ENCODE measurements at places on chromosomes 7 and 10.

- DNase-seq, result peak; percentile 25
Observed at GRCh38 chr10:26557641-26558014, 119.5 kb downstream of the APBB1IP start.

GRCh38 chr10:88082806-88083596 is 219.6 kb downstream of the PTEN start:
- DNase-seq, result no peak

DNA sequence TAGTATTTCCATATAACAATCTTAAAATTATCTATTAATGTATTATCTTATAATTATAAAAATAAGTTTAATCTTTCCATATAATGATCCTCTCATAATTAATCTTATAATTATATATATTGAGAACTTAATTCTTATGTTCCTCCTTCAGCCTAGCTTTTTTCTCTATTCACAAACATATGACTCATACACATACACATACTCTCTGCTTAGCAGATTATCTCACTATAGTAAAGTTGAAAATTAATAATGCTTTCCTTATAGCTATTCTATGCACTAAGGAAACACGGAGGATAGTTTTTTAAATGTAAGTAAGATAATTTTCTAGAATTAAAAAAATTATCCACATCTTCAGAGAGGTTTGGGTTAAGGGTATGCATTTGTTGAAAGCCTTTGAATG is 47.7 kb upstream of the ITGB8 start:
- no peak for DNase-seq

- no peak for DNase-seq
Observed at GRCh38 chr7:5367661-5368060, 56.0 kb downstream of the TNRC18 start.

DNA sequence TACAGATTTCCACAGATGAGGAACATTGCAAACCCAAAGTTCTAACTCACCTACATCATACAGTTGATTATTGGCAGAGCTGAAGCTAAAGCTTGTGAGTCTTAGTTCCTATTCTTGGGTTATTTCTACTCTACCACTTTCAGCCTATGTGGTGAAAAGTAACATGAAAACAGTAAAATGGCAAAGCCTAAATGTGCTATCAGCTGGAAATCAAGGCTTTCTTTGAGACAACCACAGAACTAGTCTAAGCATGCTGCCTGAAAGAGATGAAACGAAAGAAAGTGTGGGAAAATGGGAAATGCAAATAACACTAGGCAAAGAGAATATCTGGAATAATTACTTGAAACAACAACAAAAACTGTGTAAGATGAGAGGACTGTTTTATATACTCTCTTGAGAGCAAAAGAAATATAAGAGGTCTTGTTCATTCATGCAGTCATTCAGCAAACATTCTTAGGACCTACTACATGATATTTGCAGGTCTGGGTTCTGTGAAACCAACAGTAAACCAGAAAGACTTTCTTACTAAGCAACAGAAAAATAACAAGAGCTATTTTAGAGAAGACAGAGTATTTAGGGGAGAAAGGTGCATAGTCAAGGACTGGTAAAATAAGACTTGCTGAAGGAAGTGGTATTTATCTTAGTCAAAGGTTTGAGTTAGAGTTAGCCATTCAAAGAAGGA is 437.1 kb downstream of the HTR7 start:
- DNase-seq, result no peak

GRCh38 chr10:20396701-20397100 is 500.4 kb downstream of the NEBL start:
- no peak for DNase-seq

DNA sequence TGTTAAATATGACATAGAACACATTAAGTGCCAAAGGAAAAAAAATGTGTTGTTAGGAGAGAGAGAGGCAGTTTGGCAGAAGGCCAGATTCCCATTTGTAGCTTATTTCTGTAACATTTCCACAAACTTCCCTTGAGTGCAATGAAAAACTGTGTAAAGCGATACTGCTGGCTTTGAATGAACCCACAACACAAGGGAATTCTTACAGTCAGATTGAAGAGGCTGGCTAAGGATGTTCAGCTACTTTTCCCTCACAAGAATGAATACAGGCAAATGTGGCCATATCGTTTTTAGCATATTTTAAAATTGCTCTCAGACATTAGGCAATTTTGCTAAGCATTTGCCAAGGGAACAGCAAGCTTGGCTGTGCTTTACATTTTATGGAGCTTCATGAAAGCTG is 614.1 kb upstream of the FZD8 start:
- DNase-seq, result peak; percentile 61

GRCh38 chr7:157499835-157500153 is 163.0 kb downstream of the DNAJB6 start:
- no peak for DNase-seq

DNA sequence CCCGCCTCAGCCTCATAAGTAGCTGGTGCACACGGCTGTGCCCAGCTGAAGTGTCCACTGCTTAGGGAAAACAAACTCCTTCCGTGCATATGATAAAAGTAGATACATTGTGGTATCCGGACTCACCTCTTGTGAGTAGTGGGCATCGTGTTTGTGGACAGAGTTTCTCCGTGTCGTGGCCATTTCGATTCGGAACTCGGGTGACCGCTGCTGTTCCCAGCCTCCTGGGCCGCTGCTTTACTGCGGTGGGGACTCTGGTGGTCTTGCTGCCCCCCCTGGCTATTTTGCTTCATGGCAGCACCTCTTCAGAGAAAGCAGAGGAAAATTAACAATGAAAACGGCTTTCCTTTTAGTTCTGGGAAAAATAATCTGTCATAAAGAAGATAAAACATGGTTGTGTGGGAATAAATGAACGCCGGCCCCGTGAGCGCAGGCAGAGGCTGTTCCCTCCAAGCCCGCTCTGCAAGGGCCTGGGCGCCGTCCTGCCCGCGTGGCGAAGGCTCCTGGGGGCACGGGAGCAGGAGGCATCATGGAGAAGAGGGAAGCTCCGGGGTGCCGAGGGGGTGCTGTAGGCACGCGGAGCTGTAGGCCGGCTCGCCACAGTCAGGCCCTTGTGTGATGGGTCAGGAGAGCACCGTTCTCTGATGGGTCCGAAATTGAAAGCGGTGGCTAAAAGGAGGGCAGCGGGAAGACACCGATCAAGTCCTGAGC is 107.4 kb downstream of the ACTR3B start:
- DNase-seq, result no peak
